Cerebellar nuclear complex (tissue), 1 donor: ENCODE measurements at places on chromosomes 6 and 20.

DNA sequence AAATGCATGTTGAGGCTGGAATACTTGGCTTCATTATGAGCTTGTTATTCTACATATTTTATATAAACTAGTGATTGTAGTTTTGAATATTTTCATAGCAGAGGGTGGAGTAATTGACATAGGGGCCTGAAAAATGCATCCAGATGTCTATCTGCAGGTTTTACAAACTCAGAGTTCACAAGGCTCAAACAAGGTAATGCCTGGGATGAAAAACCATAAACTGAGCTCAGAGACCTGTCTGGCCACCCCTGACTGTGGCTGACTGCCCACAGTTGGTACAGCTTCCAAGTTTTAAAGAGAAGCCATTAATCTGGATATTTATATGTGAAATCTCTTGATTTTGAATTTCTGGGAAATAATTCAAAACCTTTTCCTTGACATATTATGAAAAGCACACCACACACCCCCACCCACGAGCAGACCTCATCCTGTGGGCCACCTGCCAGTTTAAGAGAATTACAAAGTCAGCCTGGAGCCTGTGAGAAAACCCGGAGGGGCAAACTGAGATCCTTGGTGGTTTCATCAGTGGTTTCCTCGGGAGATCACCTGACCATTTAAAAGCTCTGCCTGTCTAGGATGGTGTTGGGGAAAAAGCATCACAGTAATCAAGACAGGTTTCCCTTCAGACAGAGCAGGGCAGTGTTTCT lies 230.1 kb downstream of the SAMD5 start:
- DNase-seq: no peak

GRCh38 chr6:21997119-21998037 lies 299.5 kb downstream of the PRL start:
- DNase-seq: no peak

DNA sequence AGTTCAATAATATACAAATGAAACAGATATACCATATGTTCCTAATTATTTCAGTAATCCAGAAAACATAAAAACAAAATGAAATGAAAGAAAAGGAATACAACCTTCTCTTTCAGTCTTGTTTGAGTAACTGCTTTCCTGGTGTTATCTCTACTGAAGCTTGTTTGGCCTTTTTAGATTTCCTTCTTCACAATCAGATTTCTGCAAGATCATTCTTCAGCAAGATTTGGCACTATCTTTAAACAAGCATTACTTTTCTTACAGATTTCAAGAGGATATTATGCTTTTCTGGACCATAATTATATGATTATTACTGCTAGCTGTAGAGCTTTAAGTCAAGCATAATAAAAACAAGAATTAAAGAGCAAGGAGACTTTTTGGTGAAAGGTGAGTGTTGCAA lies 120.2 kb downstream of the MYB start:
- no peak for DNase-seq

GRCh38 chr6:961407-961960 lies 268.5 kb upstream of the EXOC2 start:
- DNase-seq: no peak

DNA sequence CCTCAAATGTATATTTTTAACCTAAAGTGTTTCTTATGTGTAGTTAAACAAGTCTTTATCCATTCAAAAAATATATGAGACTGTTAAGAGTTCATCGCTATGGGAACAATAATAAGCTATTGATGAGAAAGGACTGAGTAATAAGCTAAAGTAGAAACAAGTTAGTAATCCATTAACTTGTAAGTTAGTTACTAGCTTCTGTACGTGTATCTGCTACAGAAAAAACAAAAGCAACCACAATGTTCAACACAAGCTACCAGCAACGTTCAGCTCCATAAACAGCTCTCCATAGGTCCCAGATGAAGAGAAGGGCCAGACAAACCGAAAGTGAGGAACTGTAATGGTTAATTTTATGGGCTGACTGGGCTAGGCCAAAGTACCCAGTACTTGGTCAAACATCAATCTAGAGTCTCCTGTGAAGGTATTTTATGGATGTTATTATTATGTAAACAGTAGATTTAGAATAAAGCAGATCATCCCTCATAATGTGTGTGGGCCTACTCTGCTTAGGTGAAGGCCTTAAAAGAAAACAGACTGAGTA lies 33.8 kb upstream of the FAM135A start:
- DNase-seq: no peak

GRCh38 chr6:167936051-167936450 lies 61.4 kb upstream of the KIF25 start:
- no peak for DNase-seq

DNA sequence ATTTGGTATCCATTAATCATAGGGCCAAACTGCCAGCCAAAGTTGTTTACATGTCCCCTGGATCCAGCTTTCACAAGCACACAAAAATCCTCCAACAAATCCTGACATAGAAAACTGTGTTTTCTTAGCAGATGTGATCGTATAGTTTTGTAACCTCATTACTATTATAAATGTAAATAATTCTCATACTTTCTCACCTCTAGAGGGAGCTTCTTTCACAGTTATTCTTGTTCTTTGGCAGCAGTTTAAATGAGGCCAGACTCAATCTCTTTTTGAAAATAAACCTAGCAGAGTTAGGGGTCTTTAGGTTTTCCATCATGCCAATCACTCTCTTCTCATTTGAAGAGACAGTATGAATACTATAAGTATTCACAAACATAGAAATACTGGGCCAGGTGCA lies 17.0 kb upstream of the ZNF318 start:
- no peak for DNase-seq

- DNase-seq: no peak
These were observed 111.2 kb upstream of the PTCHD4 start for GRCh38 chr6:48222241-48222640.

DNA sequence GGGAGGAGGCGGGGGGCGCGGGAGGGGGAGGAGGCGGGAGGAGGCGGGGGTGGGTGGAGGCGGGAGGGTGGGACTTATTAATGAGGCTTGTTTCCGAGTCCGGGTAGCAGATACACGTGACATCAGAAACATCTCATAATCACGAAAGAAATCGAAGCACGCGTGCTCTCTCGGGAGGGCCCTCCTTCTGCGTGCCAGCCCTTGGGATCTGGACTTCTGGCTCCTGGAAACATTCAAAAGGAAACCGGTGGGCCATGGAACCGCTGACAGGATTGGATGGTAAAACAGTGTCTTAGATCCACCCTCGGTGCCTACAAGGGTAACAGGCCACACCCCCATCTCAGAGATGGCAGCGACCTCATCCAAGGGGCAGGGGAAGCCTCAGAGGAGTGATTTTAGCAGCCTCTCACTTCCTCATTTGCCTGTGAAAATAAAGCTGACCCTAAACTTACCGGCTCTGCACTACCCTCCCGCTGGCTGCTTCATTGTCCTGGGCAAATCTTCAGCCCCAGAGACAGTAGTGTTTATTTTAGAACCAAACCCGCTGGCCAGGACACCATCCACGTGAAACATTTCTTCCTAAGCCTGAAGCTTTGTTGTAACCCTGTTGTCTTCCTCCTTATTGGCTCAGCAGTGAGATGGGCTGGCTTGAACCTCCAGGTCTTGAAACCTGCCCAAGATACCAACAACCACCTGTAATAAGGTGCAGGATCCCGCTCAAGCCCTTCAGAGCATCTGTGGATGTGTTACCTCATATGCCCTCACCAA lies 97.5 kb downstream of the PSMG4 start:
- no peak for DNase-seq

GRCh38 chr6:36052097-36052496 lies 24.5 kb downstream of the MAPK14 start:
- DNase-seq: no peak

DNA sequence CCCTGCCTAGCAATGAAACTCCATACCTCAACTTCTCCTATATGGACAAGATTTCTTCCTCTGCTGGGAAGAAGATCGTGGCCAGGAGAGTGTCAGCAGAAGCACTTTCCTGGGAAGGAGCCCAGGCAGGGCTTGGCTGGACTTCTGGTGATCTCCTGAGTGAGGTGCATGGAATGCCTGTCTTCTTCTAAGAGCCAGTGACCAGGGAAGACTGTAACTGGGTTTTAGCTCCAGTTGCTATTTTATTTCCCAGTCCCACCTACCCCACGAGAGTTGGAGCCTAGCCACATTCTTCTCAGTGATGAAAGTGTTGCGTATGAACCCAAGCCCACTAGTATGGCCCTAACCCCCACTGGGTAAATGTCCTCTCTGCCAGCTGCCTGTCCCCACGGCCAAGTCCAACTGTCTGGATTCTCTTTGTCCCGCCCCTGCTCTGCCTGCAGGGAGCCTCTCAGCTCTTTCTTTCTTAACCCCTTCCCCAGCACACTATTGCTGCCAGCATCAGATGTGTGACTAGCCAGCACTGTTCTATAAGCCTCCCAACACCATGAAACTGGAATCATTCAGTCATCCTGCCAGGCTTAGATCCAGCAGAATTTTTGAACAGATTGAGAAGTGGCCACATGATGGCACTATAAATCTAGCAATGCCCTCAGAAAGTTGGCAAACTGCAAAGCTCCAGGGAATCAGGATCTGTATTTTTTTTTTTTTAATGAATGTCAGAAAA lies 69.8 kb upstream of the FAM184A start:
- DNase-seq: no peak

DNA sequence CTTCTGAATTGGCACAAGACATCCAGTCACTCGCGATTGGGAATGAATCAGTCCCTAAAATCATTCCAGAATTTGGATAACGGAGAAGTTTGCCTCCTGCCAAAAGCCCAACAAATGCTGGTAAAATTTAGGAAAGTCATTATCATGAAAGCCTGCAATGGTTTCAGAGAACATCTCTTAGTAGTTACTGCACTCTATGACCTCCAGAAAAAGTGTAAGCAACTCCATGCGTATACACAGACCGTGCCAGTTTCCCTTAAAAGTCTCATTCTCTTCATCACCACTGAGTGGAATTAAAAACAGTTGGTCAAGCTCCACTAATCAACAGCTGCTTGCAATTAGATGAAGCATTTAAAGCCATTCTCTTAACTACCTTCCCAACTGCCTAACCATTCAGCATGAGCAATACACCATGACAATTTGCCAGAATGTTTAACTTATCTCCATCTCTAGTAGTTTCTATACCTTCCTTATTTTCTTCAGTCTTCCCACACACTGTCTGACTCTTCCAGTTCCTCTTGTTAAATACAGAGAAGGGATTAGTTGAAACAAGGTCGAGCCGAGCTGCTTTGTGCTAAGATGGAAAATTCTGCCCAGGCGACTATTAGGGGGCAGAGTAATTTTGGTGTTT lies 183.6 kb upstream of the PRDM1 start:
- no peak for DNase-seq

DNA sequence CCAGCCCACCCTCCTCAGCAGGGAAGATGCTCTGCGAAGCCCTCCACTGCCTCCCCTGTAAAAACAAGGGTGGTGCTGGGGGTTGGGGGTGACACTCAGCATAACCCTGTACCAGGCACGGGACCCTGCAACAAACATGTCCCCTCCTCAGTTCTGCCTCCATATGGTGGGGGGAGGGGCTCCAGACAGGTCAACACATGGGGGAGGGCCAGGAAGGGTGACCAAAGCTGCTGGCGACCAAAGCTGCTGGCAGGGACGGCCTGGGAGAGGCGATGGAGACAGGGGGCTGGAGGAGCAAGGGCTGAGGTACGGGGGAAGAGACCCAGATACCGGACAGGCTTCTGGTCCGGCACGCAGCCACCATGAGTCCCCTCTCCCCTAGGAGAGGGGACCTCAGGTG lies 123.2 kb downstream of the TAF4 start:
- no peak for DNase-seq

DNA sequence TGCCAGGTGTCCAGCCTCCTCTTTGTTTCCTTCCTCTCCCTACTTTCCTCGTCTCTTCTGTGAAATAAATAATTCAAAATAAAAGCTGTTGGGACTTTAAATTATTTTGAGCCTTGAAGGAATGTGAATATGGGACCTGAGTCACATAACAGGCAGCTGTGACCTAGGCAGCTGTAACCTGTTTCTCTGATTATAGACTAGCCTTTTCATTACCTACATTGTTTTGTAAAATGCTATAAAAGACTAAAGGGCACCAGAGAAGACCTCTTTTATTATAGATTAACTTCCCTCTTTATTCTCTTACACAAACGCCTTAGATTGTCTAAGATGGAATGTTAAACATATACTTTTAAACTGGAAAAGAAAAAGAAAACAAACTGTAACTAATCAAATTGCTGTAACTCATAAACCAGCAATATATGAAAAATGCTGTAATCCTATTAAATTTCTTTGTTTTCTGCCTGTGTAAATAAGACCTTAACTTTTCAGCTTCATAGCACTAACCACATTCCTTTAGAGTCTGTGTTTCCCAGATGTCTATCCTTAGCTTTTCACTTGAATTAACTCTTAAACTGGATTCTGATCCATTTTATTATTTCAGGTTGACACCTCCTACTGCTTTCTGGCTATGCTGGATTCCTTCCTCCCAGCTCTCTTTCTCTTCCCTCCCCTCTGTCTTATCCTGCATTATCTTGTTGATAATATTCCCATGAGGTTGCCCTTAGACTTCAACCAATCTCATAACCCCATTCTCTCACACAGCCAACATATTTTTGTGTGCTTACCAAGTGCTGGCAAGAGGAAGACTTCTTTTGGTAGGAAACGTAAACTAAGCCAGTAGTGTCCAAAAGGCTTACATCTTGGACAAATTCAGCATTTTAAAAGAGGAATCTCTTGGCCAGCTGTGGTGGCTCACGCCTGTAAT lies 69.2 kb downstream of the TPD52L1 start:
- DNase-seq: no peak

- DNase-seq: no peak
These were observed 89.4 kb upstream of the SIRPA start for GRCh38 chr20:1805816-1806215.

- no peak for DNase-seq
These were observed 93.9 kb downstream of the CD2AP start for GRCh38 chr6:47571488-47571887.

DNA sequence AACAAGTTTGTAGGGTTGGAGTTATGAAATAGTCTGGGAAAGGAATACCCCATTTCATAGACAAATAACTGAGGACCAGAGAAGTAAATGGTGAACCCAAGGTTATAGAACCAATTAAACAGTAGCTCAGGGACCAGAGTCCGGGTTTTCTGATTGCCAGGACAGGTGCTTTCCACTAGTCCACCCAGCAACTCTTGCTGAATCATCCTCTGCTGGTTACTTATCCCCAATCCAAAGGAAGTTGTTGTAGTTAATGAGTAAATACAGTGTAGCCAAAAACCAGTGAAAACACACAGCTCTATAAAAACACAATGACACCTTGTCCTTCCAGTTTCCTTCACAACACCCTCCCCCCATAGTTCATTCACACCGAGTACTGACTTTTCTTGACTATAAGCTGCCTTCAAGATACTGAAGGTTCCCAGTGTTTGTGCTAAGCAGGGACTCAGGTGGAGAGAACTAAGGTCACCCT lies 766 bp upstream of the TINAG start:
- DNase-seq: no peak

DNA sequence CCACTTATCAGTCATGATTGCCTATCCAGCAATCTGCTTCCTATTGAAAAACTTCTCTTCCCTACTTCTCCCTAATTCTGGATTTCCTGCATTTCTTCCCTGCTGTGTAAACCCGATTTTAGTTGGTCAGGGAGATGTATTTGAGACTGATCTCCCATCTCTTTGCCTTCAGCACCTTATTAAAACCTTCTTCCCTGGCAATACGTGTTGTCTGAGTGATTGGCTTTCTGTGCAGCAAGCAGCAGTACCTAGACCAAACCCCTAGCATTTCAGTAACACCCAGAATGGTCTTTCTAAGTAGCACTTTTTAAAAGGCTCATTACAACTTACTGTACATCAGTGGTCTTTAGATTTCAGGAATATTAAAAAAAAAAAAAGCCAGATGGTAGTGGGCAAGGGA lies 99.1 kb upstream of the PDE10A start:
- DNase-seq: no peak

- DNase-seq: peak; percentile 67
These were observed at the start of gene GZF1 for GRCh38 chr20:23361476-23362391. Gene GZF1, plus strand, starts transcription at chr20:23362182. Its CDS starts 2,202 bp downstream, at chr20:23364384.

GRCh38 chr6:46315589-46315988 lies 144.8 kb upstream of the ENPP5 start:
- DNase-seq: no peak
